ENCODE measurements at places on chromosomes 7 and 10.
A peak's percentile ranks its signal among the peaks of the same experiment; 100 is the strongest.

- DNase-seq = peak; percentile 31
These were observed 95.4 kb downstream of the TRIL start for GRCh38 chr7:28862595-28863272.

GRCh38 chr7:12737373-12737772, 49.9 kb downstream of the ARL4A start:
- no peak for DNase-seq

DNA sequence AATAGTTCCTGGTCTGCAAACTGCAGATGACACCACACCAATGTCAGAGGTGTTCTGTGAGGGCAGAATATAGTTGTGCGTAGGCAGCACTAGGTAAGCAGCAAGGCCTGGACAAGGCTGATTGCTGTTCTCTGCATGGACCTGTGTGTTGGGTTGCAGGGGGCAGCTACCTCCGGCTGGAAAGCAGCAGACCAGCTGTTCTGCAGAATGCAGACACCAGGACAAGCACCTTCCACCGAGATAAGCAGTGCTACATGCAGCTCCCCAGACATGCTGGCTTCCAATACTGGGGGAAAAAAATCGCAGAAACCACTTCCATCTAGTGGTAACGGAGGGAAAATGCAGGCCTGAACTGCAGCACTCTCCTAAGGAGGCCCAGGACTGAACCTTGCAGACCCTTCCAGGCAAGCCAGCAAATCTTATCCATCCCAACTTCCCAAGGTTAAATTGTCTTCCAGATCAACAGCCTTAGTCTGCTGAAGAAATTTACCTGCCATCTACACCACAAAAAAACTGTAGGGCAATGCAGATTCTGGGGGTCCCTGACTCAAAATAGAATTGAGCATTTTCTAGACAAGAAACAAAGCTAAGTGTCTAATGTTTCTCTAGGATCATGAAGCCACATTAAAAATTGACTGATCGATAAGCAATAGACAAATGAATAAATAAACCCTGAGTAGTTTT, 50.5 kb upstream of the COBL start:
- DNase-seq = peak; percentile 54

GRCh38 chr7:149869867-149870266, 3.9 kb upstream of the ATP6V0E2 start:
- no peak for DNase-seq

- no peak for DNase-seq
These were observed 124.0 kb downstream of the CELF2 start for GRCh38 chr10:11141571-11142091.

GRCh38 chr7:98346515-98347069, 54.3 kb downstream of the BAIAP2L1 start:
- no peak for DNase-seq

DNA sequence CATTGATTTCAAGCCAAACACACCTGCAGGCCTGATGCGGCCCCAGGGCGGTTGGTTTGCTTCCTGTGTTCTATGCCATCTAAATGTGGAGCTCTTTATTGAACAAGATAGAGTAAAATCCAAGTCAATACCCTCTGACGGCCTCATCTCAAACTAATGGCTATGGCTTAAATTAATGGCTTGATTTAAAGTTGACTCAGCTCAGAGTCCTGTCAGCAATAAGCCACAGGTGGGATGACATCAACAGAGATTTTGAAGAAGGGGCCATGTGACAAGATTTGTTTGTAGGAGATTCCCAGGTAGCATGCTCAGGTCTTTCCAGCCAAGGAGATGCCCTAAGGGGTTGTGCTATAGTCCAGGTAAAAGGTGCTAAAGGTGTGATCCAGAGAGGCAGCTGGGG, 66.7 kb upstream of the ZNF32 start:
- no peak for DNase-seq

DNA sequence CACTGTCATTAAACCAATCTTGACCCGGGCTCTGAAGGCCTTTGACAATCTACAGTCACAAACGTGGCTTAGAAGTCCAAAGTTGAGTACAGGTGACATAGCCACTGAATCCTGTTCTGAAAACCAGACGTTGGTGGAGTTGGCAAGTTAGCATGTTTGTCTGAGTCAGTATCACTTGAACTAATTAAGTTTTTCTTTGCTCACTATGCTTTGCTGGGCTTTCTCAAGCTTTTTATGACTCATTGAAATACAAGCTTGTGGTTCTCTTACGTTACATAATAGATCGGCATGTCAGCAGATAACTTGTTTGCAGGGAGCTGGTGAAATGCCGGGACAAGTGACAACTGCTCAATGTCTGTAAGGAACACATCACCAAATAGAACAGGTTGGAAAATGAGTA, 53.8 kb downstream of the ARL5B start:
- peak; percentile 94 for DNase-seq

- peak; percentile 11 for DNase-seq
These were observed 32.8 kb upstream of the SFTPD start for GRCh38 chr10:79981450-79982361.

DNA sequence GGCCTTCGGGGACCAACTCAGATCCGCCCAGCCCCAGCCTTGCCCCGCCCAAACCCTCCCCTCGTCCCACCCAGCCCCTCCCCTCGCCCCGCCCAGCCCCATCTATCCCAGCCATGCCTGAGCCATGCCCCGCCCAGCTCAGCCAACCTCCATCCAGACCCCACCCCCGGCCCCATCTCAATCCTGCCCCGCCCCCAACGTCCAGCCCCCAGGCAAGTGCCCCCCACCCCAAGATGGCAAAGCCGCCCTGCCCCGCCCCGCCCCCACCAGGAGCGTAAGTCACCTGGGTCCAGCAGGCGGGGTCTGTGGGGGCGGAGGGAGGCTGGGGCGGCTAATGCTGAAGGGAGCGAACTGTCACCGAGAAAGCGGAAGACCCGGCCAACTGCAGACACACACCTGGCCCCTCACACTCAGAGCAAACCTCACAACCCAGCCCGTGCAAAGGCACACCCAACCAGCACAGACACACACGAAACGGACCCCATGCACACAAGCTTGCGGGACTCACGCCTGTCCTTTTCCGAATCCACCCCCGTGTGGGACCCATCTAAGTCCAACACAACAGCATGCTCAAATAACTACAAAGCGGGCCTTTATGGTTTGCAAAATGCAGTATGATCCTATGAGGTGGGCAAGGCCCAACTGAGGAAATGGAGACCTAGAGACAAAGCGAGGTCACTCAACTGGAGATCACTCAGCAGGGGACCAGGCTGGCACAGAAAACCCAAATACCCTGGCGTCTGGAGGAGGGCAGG, 11.5 kb upstream of the OGA start:
- peak; percentile 67 for DNase-seq

DNA sequence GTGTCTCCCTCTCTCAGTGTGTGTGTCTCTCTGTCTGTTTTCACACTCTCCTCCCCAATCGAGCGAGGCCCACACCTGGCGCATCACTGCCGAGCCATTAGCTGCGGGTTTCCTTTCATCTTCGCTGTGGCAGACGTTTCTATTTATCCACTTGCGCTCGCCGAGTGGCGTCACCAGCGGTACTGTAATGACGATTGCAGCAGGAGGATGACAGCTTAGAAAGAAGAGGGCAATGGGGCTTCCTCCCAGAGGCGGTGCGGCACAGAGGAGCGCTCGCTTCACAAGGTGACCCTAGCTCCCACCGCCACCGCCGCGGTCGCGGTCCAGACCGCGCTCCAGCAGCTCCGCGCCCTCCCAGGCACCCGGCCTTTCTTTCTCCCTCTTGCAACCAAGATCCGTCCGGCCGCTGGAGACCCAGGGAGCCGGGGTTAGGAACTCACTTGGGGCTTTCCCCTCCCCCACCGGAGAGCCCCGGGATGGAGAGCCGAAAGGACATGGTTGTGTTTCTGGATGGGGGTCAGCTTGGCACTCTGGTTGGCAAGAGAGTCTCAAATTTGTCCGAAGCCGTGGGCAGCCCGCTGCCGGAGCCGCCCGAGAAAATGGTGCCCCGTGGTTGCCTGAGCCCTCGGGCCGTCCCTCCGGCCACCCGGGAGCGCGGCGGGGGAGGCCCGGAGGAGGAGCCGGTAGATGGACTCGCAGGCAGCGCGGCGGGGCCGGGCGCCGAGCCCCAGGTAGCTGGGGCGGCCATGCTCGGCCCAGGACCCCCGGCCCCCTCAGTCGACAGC, at the start of gene EVX1:
TSS of gene EVX1 (plus strand) at position 248 of the 785 bp plus-strand sequence. CDS start at position 477, 229 bp downstream.
- no peak for DNase-seq

DNA sequence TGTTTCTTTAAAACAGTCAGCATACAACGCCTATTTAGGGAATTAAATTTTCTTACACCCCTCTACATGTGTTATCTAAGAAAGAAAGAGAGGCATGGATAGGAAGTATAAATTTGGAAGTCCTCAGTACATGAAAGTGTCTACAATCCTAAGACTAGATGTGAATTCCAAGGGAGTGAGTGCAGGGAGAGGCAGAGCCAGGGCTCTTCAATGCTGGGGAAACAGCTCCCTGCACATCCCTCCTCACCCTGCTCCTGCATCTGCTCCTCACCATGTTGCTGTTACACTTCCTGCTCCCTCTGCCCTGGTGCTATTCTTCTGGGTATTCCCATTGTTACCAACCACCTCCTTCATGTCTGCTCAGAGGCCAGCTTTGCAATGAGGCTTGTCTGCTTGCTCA, 229.1 kb upstream of the AKR1E2 start:
- DNase-seq = no peak

GRCh38 chr7:112199035-112199655, 7.1 kb downstream of the DOCK4 start:
- DNase-seq = peak; percentile 60

- peak; percentile 36 for DNase-seq
These were observed 905.5 kb downstream of the CNTNAP2 start for GRCh38 chr7:147022056-147022455.

GRCh38 chr7:42123716-42124115, 113.3 kb downstream of the GLI3 start:
- DNase-seq = no peak

DNA sequence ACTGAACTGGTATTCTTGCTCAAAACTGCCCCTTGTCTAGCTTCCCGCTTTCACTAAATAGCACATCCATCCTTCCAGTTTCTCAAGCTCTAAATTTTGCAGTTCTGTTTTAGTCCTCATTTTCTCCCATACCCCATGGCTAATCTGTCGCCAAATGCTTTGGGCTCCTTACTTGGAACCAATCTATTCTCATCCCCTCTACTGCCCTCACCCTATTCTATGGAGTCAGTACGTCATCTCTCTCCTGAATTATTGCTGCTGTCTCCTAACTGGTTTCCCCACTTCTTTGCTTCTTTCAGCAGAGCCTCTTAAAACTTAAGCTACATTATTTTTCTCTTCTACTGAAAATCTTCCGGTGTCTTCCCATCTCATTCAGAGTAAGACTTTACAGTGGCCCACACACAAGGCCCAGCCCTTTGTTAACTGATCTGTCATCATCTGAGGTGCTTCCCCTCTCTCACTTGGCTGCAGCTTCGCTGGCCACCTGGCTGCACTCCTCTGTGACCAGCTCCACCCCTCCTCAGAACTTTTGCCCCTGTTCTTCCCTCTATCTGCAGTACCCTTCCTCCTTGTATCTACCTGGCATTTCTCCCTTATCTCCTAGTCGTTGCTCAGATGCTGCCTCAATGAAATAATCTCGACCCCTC, 9.9 kb downstream of the STARD3NL start:
- no peak for DNase-seq

Measured in choroid plexus epithelial cell (primary cell).